GM18507 (cell line): ENCODE measurements at places on chromosomes 7 and 10.

DNA sequence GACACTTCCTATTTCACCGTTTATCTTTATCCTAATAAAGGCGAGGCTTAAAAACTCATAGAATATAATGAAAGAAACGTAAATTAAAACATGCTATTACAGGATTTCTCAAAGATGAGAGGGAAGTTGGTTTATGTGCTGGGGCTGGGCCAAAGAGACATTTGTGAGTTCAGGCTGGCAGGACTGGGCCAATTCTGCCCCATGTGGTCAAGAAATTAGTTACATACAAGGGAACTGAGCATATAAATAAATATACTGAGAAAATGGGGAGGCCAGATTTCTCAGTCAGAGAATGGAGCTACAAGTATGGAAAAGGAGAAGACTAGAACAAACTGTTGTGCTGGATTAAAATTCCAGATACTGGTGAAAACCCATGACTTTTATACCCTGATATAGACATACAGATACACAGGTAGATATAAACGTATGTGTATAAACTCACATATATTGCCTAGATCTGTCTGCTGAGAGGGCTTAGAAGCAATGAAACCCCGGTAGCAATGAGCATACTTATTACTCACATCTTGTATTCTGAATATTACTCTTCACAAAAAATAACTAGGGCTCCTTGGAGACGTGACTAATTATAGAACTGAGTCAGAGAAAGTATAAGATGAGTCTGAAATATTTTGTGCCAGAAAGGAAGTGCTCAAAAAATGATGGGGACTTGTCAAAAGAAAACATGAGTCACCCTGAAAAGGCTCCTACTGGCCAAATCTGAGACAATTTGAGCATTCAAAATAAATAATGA is 155.7 kb upstream of the FGFR2 start:
- peak; percentile 11 for DNase-seq

- DNase-seq = no peak
These were observed 23.6 kb downstream of the ZNF783 start for GRCh38 chr7:149285603-149286002.

DNA sequence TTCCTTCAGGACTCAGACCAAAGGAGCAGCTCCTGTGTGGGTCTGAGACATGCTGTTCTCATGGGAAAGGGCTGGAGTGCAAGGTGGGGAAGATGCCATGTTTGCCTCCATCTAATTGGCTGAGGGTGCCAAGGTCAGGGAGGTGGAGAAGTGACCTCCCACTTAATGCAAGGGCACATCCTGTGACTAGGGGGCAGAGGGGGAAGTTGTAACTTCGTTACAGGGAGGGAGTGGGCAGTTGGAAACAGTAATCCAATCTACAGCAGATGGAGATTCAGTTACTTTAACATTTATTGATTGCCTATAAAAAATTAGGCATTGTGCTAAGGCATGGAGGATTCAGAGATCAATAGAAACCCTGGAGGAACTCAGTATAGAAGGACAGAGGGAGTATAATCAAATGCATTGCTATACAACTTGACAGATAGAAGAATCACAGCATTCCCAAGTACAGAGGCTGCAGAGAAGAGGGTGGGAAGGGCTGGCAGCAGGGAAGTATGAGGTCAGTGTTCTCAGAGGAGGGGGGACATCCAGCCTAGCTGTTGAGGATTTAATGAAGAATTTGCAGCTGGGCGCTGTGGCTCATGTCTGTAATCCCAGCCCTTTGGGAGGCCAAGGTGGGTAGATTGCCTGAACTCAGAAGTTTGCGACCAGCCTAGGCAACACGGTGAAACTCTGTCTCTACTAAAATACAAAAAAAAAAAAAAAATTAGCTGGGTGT is 75.9 kb downstream of the CCNY start:
- no peak for DNase-seq

- no peak for DNase-seq
These were observed 179.5 kb upstream of the ITGB1 start for GRCh38 chr10:33137356-33138005.

DNA sequence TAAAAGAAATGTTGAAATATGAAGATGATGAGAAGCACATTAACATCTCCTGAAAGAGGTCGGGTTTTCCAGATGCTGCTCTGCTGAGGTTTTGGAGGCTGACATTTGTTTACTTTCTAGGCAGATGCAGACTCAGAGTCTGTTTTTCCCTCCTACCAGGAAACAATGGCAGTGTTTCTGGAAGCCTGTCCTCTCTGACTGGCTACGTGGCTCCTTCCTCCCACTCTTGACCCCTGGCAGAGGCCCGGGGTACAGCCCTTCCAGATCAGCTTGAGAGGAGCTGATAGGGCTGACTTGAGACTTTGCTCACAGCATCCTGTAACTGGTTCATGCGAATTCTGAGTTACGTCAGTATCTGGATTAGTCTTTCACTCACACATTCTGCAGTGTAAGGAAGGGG is 41.1 kb upstream of the IL15RA start:
- DNase-seq = no peak

DNA sequence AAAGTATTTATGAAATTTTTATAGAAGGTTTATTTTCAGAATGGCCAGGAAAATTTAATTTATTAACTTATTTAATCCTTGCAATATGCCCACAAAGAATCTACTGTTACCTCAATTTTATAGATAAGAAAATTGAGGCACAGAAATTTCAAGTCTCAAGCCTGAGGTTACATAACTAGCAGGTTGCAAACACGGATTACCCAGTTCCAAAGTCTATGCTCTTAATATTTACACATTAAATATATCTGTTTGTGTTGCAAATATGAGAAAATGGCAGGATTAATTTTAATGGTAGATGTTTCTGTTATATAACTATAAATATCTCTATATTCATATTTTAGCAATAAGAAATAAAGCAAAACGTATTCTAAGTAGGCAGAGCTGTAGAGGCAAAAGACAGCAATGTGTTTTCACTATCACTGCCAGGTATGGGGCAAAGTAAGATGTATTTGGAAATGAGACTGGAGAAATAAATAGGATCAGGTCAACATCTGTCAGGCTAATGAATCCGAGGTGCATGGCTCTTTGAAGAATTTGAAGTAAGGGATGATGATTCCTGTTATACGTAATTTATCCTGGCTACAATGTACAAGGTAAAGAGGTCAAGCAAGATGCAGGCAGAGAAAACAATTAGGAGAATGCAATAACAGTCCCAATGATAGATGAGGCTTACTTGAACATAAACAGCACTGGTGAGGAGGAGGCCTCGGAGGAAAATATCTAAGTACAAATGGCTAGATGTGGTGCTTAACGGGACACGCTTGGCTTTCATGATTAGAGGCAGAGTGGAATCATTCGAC is 354.1 kb upstream of the VSTM2A start:
- no peak for DNase-seq

DNA sequence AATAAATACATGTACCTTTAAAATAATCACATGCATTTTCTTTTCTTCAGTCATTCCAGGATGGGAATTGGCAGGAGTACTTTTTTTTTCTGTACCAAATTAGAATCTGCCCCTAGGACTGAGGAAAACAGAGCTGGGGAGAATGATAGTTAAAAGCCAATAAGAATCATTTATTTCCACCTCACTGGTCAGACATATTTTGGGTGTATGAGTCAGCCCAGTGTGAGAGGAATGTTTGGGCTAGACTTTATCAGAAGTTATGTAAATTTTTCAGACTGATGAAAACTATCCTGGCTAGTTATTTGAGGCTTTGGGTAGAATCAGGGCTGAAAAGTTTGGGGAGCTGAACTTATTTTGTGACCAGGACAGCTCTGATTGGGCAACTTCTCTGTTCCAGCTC is 303.1 kb upstream of the NPSR1 start:
- no peak for DNase-seq

GRCh38 chr7:153503093-153503492 is 549.1 kb upstream of the DPP6 start:
- DNase-seq = no peak

DNA sequence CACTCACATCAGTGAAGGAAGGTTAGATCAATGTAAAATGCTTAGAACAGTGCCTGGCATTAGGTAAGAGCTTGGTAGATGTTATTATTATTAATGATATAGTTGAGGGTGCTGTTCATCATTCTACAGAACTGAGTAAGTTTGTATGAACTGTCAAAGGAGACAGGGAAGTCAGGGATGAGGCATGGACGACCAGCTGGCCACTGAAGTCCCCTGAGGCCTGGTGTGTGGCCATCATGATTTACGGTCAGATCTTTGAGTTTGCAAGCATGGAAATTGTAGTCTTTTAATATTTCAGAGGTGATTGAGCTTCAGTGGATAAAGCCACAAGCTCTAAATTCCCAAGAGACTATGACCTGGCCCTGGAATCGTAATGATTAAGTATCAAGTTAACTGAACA is 6.9 kb downstream of the ARMC3 start:
- DNase-seq = no peak

- no peak for DNase-seq
These were observed 65.8 kb downstream of the SH2D4B start for GRCh38 chr10:80603516-80603915.

DNA sequence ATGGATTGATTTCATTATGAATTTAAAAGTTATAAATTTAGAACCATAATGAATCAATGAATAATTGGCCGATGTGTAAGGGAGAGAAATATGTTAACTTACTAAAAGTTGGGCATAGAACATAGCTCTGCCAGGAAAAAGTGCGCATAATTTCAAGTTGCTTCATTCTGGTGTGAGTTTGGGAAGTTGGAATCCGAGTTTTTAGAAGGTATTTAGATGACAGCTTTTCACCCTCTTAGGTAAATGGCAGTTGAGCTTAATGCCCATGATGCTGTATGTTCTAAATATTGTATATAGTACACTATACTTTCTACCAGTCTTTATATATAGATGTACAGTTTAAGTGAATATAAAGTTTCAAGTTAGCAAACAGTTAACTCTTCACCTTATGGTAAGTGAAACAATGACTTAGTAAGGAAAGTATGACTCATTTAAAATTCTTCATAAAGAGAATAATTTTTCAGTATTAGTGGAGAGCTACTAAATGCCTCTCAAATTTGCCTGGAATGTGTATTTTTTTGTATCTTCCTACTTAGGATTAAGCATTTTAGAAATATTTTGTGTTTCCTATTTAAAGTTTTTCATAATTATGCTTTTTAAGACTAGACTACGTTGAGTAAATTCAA is 1.6 kb downstream of the C1GALT1 start:
- DNase-seq = no peak

GRCh38 chr7:68243128-68243527 is 1246.5 kb downstream of the TYW1 start:
- no peak for DNase-seq

- DNase-seq = no peak
These were observed 226.9 kb downstream of the WDR11 start for GRCh38 chr10:121078036-121078435.

- DNase-seq = no peak
These were observed 18.7 kb downstream of the LDB3 start for GRCh38 chr10:86686972-86687371.
